ENCODE measurements at places on chromosomes 4 and X.

DNA sequence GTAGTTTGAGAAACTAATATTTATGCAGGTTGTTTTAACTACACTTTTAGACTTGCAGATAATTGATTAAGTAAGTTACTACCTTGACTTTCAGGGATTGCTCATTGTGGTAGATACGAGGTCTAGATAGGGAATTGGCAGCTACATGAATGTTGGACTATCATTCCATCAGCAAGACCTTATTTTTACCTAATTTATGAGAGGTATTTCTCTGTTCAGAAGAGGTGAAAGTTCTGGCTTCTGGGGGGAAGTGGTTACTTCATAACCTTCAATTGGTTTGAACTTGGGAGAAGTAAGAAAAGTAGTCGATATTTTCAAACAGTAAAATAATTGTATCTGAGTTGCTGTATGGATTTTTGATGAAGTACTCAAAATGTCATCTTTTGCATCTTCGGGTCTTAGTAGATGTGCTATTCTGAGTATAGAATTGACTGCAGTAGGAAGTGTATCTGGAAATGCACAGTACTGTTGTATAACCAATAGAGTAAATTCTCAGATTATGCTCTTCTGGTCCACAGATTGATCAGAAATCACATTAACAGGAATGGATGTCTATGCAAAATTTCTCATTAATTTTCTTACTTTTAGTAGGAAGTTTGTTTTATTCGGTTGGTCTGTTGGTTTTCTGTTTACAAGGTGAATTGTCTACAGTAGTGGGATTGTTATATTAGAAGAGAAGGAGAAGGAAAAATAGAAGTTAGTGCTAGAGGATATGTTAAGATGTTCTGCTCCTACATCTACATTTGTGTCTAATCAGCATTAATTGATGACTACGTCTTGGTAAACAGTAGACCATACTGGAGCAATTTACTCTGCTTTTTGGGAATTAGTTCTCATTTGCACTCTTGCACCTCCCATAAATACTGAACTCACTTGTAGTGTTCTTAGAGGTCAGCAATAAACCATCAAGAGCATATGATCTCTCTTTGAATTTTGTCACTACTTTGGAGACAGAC, 3.0 kb downstream of the NFKB1 start:
- no peak for DNase-seq

GRCh38 chr4:147610686-147611085, 6.5 kb upstream of the TMEM184C start:
- DNase-seq = no peak

GRCh38 chr4:18973296-18973695, 951.7 kb upstream of the LCORL start:
- no peak for DNase-seq

GRCh38 chr4:15881820-15882219, 56.7 kb downstream of the FGFBP1 start:
- no peak for DNase-seq

- peak; percentile 39 for DNase-seq
Observed at GRCh38 chrX:109472939-109473735, 8.7 kb downstream of the GUCY2F start.

- no peak for DNase-seq
Observed at GRCh38 chr4:118969359-118969758, 80.7 kb downstream of the SYNPO2 start.

Measured in stimulated activated CD4-positive, alpha-beta T cell treated with anti-CD3 and anti-CD28 coated beads, Interleukin-2, amount 100 ng/mL, for 24 hours (primary cell).